ENCODE measurements at places on chromosomes 7 and 10.

DNA sequence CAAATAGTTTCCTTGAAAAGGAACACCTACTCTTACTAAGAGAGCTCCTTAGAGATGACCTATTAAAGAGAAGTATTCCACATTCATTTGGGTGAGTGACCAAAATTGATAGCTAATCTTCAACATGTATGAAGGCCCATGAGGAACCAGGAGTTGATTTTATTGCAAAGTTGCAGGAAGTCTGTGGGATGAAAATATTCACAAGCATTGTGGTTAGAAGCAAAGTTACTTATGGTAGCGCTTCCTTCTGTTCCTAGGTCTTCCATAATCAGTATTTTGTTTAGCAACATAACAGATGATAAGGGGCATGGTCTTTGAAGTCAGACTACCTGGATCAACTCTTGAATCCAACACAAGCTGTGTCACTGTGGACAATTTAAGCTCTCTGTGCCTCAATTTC lies 164.5 kb downstream of the DGKB start:
- no peak for DNase-seq

DNA sequence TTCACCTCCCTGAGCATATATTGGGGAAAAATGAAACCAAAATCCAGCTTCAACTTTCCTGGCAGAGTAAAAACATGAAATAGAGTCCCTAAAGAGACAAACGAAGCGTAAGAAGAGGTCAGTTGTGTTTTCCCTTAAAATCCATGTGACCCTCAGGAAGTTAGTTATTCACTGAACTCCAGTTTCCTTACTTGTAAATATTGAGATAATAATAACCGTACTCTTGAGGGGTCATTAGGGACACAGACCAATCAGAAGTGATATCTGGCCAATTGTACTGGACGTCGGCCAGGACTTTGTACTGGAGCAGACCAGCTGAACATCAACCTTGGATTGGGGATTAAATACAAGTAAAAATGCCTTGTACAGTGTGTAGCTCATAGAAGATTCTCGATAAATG lies 167.0 kb downstream of the GATA3 start:
- DNase-seq = no peak

- DNase-seq = no peak
Measured at GRCh38 chr7:80722616-80723195, 84.3 kb downstream of the CD36 start.

DNA sequence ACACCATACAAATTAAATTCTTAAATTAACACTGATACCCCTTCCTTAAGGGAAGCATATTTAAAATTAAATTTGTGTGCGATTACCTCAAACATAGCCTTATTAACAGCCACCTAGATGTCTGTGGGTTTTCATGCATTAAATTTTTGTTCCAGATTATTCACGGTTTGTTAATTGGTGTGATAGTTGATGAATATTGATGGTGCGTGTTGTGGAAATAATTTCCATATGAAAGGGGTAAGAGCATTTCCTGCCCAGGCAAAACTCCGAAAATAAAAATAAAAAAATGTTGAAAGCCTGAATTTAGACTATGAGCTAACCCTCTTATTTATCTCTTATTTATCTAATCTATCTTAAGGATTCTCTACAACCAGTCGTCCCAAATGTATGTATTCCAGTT lies 679.3 kb upstream of the CELF2 start:
- DNase-seq = no peak

DNA sequence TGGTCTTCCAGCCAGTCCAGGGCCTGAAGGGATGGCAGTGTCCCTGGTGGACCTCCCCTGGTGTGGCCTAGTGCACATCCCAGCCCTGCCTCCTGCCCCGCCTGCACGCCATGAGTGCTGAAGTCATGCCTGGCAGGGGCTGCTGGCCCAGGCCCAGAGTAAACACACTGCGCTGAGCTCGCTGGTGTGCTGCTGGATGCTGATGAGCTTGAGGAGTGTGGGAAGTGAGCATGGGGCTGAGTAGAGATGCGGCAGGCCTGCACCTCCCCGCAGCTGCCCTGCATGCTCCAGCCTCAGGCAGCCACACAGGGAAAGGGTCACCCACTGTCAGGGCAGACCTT lies 43.2 kb downstream of the HTRA1 start:
- no peak for DNase-seq

DNA sequence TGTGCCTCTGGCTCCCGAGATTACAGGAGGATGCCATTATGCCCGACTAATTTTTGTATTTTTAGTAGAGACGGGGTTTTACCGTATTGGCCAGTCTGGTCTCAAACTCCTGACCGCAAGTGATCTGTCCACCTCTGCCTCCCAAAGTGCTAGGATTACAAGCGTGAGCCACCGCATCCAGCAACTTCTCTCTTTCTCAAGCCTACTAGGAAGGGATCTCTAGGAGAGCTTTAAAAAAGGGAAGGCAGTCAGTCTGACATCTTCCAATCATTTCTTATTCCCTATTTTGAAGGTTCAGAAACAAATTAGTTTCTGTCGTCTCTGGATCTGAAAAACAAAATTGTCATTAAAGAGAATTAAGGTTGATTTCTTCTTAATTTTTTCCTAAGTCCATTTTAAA lies 2.5 kb upstream of the TMEM26 start:
- DNase-seq = no peak

DNA sequence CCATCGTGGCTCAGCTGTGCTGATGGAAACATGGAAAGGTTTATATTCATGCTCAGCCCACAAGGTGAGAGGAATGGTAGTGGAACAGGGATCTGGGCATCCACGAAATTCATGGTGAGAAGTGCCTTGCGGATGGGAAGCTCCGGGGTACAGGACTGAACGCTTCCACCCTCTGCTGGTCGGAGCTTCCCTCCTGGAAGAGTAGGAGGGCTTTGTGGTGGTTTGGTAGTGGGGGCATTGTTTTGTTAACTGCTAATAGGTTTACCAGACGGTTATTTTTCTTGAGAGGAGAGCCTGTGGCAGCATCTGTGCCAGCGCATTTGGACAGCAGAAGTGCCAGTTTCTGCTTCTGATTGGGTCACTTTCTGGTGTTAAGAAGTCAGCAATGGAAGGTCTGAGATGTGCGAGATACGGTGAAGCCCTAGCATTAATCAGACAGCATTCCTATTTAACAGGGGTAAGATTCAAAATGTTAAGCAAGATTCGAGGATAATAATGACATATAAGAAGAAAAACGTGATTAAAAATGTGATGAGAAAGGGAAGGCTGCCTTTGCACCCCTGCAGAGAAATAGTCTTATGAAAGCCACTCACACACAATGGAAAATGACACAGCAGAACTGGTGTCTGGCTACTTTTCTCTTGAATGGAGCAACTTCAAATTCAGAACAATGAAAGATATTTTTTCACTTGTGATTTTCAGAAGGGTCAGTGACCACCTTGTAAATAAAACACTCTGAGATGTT lies 17.7 kb downstream of the ABCA13 start:
- DNase-seq = no peak

- DNase-seq = peak; percentile 20
Measured at GRCh38 chr10:133391761-133392518, 2.0 kb upstream of the MTG1 start.

GRCh38 chr10:62654966-62655336 lies 149.6 kb upstream of the ADO start:
- no peak for DNase-seq

DNA sequence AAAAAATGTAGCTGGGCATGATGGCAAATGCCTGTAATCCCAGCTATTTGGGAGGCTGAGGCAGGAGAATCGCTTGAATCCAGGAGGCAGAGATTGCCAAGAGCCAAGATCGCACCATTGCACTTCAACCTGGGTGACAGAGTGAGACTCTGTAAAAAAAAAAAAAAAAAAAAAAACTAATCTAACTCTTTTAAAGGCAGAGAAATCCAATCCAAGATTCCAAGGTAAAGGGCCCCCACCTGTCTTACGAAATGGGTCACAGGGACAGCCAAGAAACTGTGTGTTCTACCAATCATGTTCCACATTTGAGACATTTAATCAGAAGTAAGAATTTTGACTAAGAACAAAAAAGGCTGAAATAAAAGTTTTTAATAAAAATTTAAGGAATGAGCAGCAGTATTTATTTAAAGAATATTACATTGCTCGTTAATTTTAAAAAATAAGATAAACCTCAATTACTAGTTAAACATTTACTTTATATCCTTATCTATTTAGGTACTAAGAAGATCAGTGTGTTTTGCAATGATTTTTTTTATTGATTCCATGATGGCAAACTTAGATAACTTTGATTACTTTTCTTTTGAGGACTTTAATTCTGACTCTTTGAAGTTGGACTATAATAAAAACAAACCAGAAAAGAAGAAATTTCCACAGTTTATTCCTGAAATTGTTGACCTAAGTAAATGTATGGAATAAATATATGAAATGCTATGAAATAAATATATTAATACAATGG lies 6.7 kb upstream of the OAT start:
- no peak for DNase-seq

GRCh38 chr10:48684792-48685623 lies at the start of gene WDFY4:
WDFY4 (plus strand) TSS chr10:48684873; CDS start chr10:48709733, 24,860 bp downstream.
- DNase-seq = no peak

DNA sequence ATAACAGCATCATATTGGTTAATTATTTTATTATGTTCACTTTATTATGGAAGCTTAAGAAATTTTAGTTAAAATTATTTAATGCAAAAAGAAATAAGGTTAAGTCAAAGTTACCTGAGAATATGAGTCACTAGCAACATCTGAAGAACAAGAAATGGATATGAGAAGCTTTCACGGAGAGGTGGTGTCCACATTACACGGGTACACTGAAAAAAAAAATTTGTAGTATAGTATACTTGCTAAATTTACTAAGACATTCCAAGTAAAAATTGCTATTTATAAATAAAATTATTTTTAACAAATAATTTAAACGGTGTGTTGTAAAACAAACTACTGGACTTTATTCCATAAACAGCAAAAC lies 63.9 kb downstream of the DPY19L1 start:
- no peak for DNase-seq

DNA sequence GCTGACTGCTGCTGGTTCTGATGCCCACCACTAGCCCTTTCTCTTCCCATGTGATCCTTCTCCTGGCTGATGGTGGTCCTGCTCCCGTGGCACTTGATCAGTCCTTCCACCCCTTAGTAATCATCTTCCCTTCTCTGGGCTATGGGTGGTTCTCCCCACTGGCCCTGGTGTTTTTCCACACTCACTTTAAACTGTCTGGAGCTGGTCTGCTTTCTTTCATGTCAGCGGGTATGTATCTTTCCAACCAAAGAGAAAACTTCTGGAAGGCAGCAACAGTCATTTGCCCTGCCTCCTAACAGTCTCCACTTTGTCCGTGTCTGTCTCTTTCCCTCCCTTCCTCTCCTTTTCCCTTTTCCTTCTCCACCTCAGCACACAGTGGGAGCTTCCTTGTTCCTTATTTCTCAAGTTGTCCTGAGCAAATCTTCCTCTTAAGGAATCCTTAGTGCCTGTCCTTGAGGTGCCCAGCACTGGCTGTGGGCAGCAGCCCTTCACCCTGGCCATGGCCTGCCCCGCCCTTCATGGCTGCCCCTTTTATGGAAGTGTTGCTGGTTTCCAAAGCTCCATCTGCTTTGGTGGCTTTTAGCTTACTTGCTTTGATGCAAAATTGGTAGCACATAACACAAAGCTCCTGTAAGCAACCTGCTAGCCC lies 189.0 kb downstream of the TCF7L2 start:
- DNase-seq = no peak

- no peak for DNase-seq
Measured at GRCh38 chr7:158126661-158127060, 461.0 kb downstream of the PTPRN2 start.

- DNase-seq = no peak
Measured at GRCh38 chr10:88968391-88968790, 15.8 kb upstream of the ACTA2 start.

DNA sequence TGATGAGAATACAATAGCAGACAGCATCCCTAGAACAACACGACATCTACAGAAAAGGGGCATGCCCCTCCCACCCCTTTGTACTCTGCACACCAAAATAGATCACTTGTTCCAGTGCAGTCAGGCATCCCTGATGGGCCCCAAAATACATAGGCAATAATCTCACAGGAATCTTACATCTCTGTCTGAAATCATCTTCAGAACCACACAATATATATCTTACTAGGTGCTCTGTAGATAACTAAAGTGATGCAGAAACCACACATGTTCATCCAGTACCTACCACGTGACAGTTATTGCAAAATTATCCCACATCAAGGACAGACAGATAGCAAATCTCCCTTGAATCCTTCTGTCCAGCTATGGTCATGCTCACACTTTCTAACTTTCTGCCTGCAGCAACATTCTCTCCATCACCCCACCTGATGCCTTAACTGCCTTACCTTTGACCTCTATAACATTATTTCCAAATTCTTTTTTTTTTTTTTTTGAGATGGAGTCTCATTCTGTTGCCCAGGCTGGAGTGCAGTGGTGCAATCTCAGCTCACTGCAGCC lies 30.7 kb downstream of the ST8SIA6 start:
- no peak for DNase-seq

DNA sequence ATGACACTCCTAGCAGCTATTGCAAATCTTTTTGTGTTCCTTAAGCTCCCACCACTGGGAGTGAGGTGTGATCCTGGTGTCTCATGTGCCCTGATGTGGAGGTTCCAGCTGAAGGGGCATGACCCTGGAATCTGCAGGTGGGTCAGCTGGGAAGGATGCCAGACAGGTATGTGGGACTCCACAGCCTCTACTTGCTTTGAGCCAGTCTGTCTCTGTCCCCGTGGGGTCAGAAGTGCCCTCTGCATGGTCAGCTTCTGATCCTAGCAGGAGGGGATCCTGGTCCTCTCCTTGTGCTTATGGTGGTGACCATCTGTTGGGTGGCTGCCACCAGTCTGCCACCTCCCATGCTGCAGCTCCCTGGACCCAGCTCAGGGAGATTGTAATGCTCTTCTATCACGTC lies 51.1 kb upstream of the COMTD1 start:
- no peak for DNase-seq

GRCh38 chr10:101351477-101351876 lies 2.5 kb upstream of the BTRC start:
- no peak for DNase-seq

GRCh38 chr7:30062587-30062986 lies 34.4 kb downstream of the PLEKHA8 start:
- DNase-seq = no peak

- no peak for DNase-seq
Measured at GRCh38 chr7:35495377-35495776, 199.6 kb downstream of the HERPUD2 start.

GRCh38 chr7:39605087-39605486 lies 18.3 kb upstream of the RALA start:
- no peak for DNase-seq

- DNase-seq = no peak
Measured at GRCh38 chr10:59904426-59905065, 1.8 kb downstream of the CCDC6 start.

GRCh38 chr7:141649137-141649864 lies 52.7 kb downstream of the DENND11 start:
- DNase-seq = no peak

DNA sequence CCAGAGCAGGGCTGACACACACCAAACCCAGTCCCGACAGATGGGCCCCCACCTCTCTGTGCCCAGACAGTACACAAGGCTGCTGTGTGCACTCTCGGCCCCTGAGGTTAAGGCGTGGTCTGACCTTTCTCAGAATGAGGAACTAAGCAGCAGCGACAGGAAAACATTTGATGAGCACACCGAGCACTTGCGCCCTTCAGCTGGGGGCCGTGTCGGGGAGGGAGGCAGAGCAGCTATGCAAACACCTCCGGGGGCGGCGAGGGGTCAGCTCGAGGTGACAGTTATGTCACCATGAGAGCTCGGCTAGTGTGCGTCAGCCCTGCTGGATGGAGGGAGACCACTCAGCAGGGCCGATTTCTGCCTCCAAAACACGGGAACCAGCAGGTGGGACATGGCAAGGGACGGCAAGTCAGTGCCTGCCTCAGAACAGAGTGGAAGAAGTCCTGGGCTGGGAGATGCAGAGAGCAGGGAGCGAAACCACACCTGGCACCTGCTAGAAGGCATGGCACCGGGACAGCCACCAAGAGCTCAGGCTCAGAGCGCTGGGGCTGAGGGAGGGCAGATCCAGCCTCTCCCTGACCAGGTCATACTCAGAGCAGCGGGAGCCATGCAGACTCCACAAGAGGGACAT lies 57.4 kb downstream of the CHST15 start:
- DNase-seq = no peak

Data from stimulated activated naive CD4-positive, alpha-beta T cell treated with Interleukin-2 at 50 U/mL for 16 hours (primary cell).